Thyroid gland (tissue), 4 donors: ENCODE measurements at places on chromosomes 3 and 15.
A peak's percentile ranks its signal among the peaks of the same experiment; 100 is the strongest.

DNA sequence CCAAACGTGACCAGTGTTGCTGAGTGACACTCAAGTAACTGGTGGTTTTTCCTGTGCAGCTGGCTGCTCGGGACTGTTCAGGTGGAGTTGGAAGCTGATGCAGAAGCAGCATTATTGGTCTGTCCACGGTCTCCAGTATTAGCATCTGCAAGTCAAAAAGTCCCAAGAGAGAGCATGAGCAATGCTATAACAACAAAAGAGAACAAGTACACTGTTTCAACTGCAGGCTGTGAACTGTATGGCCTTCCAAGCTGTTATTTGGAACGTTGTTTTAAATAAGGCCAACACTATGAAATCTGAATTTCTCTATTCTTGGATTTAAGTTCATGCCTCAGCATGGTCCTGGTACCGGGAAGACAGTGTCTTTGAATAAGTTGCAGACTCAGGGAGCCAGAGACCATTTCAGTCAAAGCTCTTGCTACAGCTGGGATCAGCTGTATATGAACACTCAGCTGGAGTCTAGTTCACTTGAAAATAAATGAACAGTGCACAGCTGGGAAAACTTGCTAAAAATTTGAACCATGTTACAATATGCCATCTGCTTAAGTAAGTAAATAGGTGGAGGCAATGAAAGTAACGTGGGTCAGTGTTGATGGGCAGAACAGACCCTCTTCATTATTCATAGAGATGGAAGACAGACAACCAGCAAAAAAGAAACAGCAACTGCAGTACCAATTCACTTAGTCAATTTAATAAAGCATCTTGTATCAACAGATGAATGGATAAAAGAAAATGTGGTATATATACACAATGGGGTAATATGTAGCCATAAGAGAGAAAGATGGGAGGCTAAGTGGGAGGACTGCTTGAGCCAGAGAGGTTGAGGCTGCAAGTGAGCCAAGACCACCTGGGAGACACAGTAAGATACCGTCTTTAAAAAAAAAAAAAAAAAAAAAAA lies 45.1 kb downstream of the NR1I2 start:
- no peaks in the 10 kb centered on the region for H3K27me3 ChIP-seq
- H3K4me1 ChIP-seq, result no peaks in the 10 kb centered on the region
- DNase-seq, result no peak
- no peak overlapping the region for H3K4me3 ChIP-seq
- H3K27ac ChIP-seq, result no peak overlapping the region

- no peak overlapping the region for H3K4me3 ChIP-seq
- DNase-seq, result peak; percentile 86
- no peaks in the 10 kb centered on the region for H3K27me3 ChIP-seq
- H3K36me3 ChIP-seq, result no peaks in the 10 kb centered on the region
- H3K4me1 ChIP-seq, result peaks cover 25% of the 10 kb centered on the region
These were observed 45.8 kb downstream of the ZNF710 start for GRCh38 chr15:90046911-90047392.

GRCh38 chr3:61005591-61005990 lies 245.7 kb downstream of the FHIT start:
- H3K4me1 ChIP-seq, result no peaks in the 10 kb centered on the region
- H3K27me3 ChIP-seq, result no peaks in the 10 kb centered on the region
- no peak overlapping the region for H3K27ac ChIP-seq

- H3K27ac ChIP-seq, result no peak overlapping the region
- no peaks in the 10 kb centered on the region for H3K36me3 ChIP-seq
- no peaks in the 10 kb centered on the region for H3K4me1 ChIP-seq
- no peak for DNase-seq
These were observed 49.2 kb downstream of the ARHGAP11B start for GRCh38 chr15:30675126-30675525.

- H3K36me3 ChIP-seq, result no peaks in the 10 kb centered on the region
- no peak overlapping the region for H3K27ac ChIP-seq
- no peaks in the 10 kb centered on the region for H3K27me3 ChIP-seq
- H3K4me3 ChIP-seq, result no peak overlapping the region
- DNase-seq, result no peak
These were observed 243.4 kb upstream of the GADL1 start for GRCh38 chr3:31137718-31138465.
